ENCODE measurements at places on chromosomes 16 and 17. TPM values are rescaled to one million over a fixed set of nuclear protein-coding genes. Genes with fewer than 3 reads are reported as not detected.

The ZNF594 gene
- total RNA-seq = 7.0 TPM

DNA sequence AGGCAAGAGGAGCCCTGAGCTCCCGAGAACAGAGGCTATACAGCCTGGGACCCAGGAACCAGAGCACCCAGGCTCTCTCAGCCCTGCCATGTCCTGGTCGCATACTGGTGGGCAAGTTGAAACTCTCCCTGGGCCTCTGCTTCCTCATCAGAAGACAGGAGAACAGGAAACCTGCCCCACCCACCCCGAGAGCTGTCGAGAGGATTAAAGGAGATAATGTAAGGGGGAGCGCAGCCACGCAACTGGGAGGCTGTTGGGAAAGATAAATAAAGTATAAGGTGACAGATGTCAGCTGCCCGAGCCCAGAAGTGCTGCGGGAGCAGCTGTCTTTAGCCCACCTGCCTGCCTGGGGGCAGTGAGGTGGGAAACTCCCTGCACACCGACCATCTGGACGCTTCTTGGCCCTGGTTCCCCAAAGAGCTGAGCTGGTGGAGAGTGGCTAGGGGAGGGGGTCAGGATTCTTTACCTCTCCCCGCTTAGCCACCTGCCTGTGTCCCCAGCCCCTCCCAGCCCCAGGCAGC lies 6.8 kb downstream of the KIF19 start:
- H3K4me1 ChIP-seq = peaks cover 27% of the 10 kb centered on the region
- DNase-seq = no peak
- peaks cover 7% of the 10 kb centered on the region for H3K27me3 ChIP-seq
- peaks cover 5% of the 10 kb centered on the region for H3K36me3 ChIP-seq
- H3K27ac ChIP-seq = no peak overlapping the region
- no peak overlapping the region for H3K4me3 ChIP-seq

GRCh38 chr16:89045181-89045815 lies 48.4 kb upstream of the ACSF3 start:
- H3K27ac ChIP-seq = no peak overlapping the region
- no peak overlapping the region for H3K4me3 ChIP-seq
- no peaks in the 10 kb centered on the region for H3K36me3 ChIP-seq
- peaks cover 2% of the 10 kb centered on the region for H3K4me1 ChIP-seq

The PERCC1 gene
- not detected for total RNA-seq

GRCh38 chr17:27862004-27862403 lies 31.2 kb downstream of the LYRM9 start:
- H3K27ac ChIP-seq = no peak overlapping the region
- H3K27me3 ChIP-seq = no peaks in the 10 kb centered on the region
- no peak for DNase-seq

All from activated CD4-positive, alpha-beta memory T cell treated with anti-CD3 and anti-CD28 coated beads, Interleukin-2, amount 10 ng/mL, durations not matched to agents 7 days and 5 days (primary cell).